Stimulated activated CD4-positive, alpha-beta T cell treated with anti-CD3 and anti-CD28 coated beads, Interleukin-1b, Interleukin-23, amount 100 ng/mL, for 24 hours (primary cell): ENCODE measurements at places on chromosomes 4 and X.

GRCh38 chrX:102859550-102859871 lies 77.6 kb upstream of the RAB40AL start:
- DNase-seq = no peak

DNA sequence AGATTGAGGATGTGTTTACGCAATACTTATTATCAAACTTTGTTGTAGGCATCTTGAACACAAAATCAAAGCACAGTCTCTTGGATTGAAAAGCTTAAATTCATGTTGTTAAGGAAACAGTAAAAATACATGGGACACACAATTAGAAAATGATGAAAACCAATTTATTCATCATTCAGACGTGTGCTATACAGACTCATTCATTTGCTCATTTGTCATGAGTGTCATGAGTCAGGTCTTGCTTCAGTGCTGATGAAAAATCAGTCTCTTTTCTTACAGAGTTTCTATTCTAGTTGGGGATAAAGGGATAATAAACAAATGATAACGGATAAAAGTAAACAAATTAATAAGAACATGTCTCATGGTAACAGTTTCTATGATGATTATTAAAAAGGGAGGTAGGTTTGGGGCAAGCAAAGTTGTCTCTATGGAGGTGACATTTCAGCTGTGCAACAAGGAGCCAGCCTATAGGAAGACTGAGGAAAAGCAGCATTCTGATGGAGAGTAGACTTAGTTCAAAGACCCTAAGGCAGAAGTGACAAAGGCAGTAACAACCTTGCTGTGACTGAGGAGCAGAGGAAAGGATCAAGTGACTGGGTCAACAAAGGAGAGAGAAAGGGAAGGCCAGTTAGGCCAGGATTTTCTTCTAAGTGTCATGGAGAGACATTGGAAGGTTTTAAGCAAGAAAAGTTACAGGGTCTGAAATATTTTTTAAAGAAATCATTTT lies 224.0 kb upstream of the HHIP start:
- DNase-seq = no peak

DNA sequence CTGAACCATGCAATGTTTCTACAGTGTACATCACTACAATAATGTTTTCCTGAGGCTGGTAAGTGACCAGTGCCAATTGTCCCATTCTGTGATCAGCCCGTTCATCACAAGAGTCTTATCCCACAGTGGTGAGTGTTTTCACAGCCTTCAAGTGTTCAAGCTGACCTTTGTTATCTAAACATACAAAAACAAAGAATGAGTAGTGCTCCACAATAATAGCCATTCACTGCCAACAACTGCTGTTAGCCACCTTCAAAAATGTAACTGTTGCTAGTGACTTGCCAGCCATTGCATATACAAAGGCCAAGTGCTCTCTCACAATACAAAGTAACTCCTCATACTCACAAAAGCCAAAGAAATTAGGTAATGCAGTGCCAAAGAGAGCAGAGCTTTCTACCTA lies 1084.1 kb downstream of the FAM133A start:
- DNase-seq = no peak

DNA sequence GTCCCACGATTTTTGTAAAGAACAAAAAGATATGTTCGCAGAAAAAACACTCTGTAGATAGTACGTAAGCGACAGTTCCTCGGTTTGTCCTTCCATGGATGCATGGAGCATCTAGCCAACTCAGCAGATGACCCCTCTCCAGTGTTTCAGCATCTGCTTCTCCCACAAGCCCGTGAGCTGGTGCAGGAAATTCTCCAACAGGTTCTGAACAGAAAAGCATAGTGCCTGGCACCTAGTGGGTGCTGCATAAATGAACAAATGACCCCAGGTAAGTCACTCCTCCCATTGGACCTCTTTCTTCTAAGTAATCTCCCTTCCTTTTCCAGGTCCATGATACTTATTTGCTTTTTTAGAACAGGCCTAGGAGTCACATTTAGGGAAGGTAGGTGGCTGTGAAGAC lies 966 bp upstream of the KIAA0232 start:
- no peak for DNase-seq

GRCh38 chr4:152304220-152304619 lies 231.7 kb downstream of the FBXW7 start:
- no peak for DNase-seq

- no peak for DNase-seq
These were observed 212.0 kb upstream of the KLF3 start for GRCh38 chr4:38452009-38452408.

DNA sequence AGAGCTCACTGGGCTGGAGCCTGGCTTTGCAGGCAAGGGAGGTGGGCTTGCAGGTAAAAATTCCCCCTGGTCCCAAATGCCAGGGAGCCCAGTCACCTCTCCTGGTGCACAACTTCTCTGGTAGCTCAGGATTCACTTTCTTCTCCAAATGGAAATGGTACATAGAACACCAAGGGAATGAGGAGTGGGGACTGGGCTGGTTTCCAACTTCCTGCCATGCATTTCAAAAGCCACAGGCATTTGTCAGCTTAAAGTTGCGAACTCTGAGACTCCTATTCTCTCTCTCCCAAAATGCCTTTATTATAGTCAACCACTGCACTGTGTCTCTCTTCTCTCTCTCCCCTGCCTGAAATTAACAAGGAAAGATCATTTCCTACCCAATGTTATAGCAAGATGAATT lies 177.3 kb downstream of the GRIA3 start:
- no peak for DNase-seq

DNA sequence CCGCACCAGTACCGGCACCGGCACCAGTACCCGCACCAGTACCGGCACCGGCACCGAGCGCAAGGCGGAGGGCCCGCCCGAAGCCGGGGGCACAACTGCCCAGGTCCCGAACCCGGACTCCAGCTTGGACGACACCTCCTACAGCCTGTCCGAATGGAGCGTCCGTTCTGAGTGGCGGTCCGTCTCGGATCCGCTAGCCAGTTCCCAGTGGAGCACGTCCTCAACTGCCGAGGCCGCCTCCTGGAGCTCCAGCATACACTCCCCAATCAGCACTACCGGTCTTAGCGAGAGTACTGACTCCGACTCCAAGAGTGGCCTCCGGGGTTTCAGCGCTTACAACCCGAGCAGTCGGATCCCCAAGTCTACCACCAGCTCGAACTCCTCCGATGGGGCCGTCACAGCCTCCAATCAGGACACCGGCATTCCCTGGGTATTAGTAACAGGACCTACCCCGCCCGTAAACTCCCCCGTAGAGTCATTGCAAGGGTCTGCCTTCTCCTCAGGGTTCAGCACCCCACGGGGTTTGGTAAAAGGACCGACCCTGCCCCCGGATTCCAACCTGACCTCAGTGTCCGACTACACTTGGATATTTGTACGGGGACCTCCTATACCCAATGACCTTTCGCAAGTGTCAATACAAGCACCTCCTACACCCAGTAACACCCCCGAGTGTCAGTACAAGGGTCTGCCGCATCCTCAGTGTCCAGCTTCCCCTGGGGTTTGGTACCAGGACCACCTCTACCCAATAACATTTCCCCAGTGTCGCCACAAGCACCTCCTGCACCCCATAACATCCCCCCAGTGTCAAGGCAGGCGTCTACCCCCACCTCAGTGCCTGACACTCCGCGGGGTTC lies 721 bp upstream of the MAOA start:
- peak; percentile 0 for DNase-seq

DNA sequence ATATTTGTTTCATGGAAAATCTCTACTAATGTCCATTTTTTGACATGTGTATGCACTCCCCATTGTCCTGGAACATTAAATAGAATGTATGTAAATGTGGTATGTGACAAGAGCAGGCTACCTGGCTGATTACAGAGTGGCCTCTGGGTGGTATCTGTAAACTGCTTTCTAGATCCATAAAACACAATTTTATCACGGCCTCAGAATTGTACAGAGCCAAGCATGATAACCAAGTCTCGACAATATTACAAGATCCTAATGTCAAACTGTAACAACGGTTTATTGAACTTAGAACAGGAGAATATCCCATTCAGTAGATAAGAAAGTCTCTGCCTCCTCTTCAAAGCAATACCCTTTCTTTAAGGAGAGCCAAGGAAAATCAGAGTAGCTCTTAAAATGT lies 212.4 kb downstream of the PCDH7 start:
- DNase-seq = no peak

- DNase-seq = no peak
These were observed 33.5 kb downstream of the CTBP1 start for GRCh38 chr4:1215141-1216075.

GRCh38 chrX:47060708-47061107 lies 17.5 kb upstream of the RGN start:
- no peak for DNase-seq

GRCh38 chr4:147984065-147984777 lies 252.3 kb downstream of the ARHGAP10 start:
- peak; percentile 1 for DNase-seq

- DNase-seq = peak; percentile 30
These were observed 49.5 kb downstream of the PHEX start for GRCh38 chrX:22081475-22082092.

- DNase-seq = no peak
These were observed 458.9 kb upstream of the TEX13C start for GRCh38 chrX:124860736-124861135.

GRCh38 chr4:139619644-139620043 lies 46.0 kb upstream of the MGST2 start:
- no peak for DNase-seq

GRCh38 chr4:69689599-69689998 lies 36.6 kb upstream of the UGT2A1 start:
- DNase-seq = no peak

DNA sequence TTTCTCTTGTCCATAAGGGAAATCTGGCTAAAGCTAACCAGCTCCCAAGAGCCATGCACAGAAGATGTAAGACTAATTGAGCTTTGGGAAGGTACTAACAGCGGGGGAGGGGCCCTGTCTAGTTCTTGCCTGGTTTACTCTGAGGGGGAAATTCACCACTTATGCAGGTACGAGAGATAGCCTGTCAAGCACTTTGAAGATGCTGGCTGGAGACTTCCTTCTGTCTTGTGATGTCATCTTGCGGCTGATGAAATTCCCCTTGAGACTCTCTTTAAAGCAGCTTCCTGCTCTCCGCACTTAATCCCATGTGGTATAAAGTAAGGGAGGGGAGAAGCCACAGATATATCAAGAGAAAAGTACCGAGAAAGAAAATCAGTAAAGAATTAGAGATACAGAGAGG lies 345.3 kb downstream of the MAPK10 start:
- DNase-seq = no peak

DNA sequence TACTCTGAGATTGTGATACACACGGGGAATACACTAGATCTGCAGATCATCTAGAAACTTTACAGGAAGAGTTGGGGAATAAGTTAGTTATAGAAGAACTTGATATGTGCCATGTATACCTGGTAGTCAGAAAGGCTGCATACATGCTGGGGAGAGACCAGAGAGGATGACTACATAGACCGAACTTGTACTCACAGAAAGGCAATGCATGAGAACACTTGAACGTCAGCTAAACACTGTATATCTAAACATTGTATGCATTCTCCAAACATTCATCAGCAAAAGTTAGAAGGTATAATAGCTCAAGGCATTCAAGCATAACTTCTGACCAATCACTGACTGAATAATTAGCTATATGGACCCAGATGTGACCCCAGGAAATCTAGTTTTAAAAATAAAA lies 78.0 kb upstream of the PDHA2 start:
- no peak for DNase-seq

DNA sequence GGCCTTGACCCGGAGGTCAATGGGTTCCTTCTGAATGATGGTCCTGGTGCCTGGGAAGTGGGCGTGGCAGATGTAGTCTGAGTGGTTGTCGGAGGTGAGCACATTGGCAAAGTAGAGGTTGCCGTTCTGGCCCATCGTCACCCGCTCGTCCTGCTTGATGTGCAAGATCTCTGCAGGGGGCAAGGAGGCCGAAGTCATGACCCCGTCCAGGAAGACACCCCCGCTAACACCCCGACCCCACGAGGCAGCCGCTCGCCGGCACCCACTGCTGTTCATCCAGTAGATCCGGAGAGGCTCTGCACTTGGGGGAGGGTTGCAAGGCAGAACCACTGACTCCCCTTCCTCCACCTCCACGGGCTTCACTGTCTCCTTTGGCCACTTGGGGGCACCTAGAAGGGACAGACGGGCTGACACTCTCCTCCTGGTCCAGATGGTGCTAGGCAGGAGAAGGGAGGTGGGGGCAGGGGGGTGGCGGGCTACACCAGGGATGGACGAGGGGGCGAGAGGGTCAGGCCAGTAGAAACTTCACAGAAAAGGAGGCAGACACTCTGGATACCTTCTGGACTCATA lies 15.1 kb downstream of the L1CAM start:
- no peak for DNase-seq

DNA sequence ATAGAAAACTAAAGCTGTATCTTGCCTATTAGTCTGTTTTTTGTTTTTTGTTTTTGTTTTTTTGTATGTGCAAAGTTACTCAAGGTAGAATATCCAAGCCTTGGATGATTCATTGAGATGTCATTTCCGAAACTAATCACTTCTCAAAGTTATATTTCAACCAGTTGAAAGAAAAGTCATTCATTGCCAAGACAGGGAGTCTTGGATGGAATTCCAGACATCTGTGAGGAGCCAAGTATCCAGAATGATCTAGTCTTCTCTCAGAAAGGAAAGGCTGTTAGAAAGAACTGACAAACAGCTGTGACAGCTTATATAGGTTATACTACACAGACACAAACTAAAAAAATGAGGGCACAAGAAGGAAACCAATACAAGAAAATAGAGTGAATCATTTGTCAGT lies 141.1 kb upstream of the NDST3 start:
- no peak for DNase-seq

- DNase-seq = no peak
These were observed 4.5 kb downstream of the BMX start for GRCh38 chrX:15505101-15505500.

GRCh38 chrX:33324099-33324498 lies 112.8 kb upstream of the DMD start:
- DNase-seq = no peak

DNA sequence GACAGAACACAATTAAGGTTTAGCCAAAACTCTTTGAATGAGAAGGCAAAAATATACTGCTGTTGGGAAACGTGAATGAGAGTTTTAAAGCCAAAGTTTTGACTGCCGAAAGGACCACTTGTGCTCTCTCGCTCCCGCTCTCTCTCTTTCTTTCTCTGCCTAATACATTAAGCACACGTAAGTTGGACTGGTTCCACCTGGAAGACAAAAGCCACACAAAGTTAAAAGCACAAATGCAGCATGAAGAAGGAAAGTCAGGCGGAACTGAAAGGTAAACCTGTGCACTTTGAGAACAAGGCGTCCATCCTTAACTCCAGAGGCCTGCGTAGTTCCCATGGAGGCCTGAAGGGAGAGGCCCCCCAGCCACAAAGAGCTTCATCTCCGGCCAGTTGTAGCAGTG lies 1.9 kb downstream of the DCAF12L2 start:
- DNase-seq = no peak

DNA sequence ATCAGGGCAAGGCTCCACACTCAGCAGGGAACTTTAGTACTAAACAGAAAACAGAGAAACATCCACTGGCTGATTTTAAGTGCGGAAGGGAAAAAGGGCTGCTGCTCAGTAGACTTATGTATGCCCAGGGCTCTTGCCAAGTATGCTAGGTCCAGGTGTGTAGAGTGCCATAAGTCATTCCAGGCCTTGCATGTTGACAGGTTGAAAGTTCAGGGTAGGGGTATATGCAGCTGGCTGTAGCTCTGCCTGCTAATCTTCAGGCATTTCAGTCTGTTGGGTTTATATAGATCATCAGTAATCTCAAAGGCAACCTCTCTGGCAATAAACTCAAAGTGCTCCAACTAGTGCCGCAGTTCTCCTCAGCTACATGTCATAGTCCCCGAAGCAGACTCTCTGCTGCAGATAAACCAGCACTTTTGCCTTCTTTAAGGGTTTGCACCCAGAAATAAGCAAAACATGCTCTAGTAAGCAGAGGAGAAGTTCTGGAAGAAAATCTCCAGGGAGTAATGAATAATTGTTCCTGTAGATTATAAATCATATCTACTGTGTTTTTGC lies 134.9 kb upstream of the GRIA3 start:
- no peak for DNase-seq
